Activated naive CD4-positive, alpha-beta T cell treated with anti-CD3 and anti-CD28 coated beads, Interleukin-2, amount 10 ng/mL, durations not matched to agents 7 days and 5 days (primary cell): ENCODE measurements at places on chromosomes 7 and 10.

GRCh38 chr10:85635650-85636049, 730.9 kb downstream of the GRID1 start:
- no peak for DNase-seq
- H3K4me1 ChIP-seq, result no peaks in the 10 kb centered on the region
- H3K27ac ChIP-seq, result no peak overlapping the region
- no peak overlapping the region for H3K4me3 ChIP-seq
- peaks cover 4% of the 10 kb centered on the region for H3K27me3 ChIP-seq

DNA sequence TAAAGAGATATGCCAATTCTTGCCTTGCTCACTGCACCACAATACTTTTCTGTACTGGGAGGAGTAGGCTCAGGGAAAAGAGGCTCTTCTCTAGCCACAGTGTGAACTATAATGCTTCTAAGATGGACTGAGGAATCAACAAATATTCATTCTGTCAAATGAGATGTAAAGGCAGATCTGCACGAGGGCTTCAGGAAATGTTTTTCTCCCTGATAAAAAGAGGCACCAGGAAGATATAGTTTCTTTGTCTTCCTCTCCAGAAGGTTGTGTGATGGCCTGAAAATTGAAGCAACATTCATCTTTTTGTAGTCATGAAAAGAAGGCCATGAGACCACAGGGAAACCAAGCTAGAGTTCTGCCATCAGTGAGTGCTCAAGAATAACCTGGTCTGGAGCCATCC, 79.1 kb upstream of the NME8 start:
- peaks cover 5% of the 10 kb centered on the region for H3K4me1 ChIP-seq
- no peaks in the 10 kb centered on the region for H3K36me3 ChIP-seq
- no peak overlapping the region for H3K27ac ChIP-seq

DNA sequence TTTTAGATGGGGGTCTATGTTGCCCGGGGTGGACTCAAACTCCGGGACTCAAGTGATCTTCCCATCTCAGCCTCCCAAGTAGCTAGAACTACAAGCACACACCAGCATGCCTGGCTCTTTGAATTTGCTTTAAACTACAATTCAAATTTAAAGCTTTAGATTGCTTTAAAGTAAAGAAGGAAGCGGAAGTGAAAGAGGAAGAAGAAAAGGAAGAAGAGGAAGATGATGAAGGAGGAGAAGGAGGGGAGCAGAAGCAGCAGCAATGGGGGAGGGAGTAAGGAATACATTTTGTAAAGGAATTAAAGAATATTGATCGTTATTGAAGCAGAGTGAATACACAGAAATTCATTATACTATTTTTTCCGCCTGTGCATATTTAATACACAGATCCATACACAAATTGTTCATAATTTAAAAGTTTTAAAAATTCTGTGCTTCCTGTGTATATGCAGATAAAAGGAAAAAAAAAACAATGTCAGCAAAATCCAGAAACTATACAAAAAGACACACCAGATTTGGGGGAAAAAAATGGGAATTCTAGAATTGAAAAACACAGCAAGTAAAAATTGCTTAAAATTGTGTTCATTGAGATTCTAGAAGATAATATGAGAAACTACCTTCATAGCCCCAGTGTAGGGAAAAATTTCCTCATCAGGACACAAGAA, 60.8 kb upstream of the KCNMA1 start:
- H3K36me3 ChIP-seq, result no peaks in the 10 kb centered on the region
- H3K4me3 ChIP-seq, result no peak overlapping the region
- H3K27me3 ChIP-seq, result peaks cover 6% of the 10 kb centered on the region
- no peak for DNase-seq
- H3K4me1 ChIP-seq, result no peaks in the 10 kb centered on the region

DNA sequence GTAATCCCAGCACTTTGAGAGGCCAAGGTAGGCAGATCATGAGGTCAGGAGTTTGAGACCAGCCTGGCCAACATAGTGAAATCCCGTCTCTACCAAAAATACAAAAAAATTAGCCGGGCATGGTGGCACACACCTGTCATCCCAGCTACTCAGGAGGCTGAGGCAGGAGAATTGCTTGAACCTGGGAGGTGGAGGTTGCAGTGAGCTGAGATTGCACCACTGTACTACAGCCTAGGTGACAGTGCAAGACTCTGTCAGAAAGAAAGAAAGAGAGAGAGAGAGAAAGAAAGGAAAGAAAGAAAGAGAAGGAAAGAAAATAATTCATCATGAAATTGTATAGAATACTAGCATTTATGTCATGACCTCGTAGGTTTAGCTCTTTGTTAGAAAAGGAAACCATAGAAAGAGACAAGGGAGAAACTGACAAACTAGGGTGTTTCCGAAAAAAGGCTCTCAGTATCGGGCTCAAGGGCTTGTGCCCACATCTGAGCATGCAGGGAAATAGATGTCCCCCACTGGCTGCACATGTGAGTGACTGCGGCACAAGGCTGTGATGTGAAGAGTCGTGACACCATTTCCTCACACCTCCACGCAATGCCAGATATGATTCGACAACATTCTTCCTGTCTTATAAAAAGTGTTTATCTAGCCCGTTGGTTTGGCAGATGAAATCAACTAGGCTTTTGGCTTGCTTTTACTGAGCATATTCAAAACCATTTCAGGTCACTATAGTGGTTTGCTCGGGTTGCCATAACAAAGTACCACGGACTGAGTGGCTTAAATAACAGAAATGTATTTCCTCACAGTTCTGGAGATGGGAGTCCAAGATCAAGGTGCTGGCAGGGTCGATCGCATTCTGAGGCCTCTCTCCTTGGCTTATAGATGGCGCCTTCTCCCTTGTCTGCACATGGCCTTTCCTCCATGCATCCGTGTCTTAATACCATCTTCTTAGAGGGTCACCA, 2.0 kb downstream of the SRGN start:
- peak; percentile 86 for DNase-seq
- H3K27me3 ChIP-seq, result no peaks in the 10 kb centered on the region
- peak overlapping the region; percentile 91 for H3K4me3 ChIP-seq
- peaks cover 23% of the 10 kb centered on the region for H3K36me3 ChIP-seq
- H3K27ac ChIP-seq, result peak overlapping the region; percentile 99
- H3K4me1 ChIP-seq, result peaks cover 72% of the 10 kb centered on the region

GRCh38 chr7:3332308-3332707, 31.3 kb downstream of the SDK1 start:
- no peaks in the 10 kb centered on the region for H3K36me3 ChIP-seq
- DNase-seq, result no peak
- H3K27ac ChIP-seq, result no peak overlapping the region
- peaks cover 13% of the 10 kb centered on the region for H3K27me3 ChIP-seq

- peak overlapping the region; percentile 33 for H3K27ac ChIP-seq
- H3K27me3 ChIP-seq, result no peaks in the 10 kb centered on the region
- DNase-seq, result no peak
- H3K36me3 ChIP-seq, result peaks cover 35% of the 10 kb centered on the region
These were observed 1.2 kb upstream of the SPACDR start for GRCh38 chr7:100465299-100465698.

- H3K27ac ChIP-seq, result no peak overlapping the region
- no peaks in the 10 kb centered on the region for H3K4me1 ChIP-seq
- H3K27me3 ChIP-seq, result peaks cover 5% of the 10 kb centered on the region
- no peak overlapping the region for H3K4me3 ChIP-seq
These were observed 38.3 kb downstream of the LRRC18 start for GRCh38 chr10:48901319-48901718.
